Stimulated activated CD4-positive, alpha-beta T cell treated with anti-CD3 and anti-CD28 coated beads, TNF-alpha, amount 100 ng/mL, for 48 hours (primary cell): ENCODE measurements at places on chromosomes 13 and 19.

GRCh38 chr19:47631681-47632446 is 22.9 kb downstream of the BICRA start:
- DNase-seq, result no peak

GRCh38 chr13:76754414-76754813 is 131.8 kb downstream of the KCTD12 start:
- no peak for DNase-seq

- no peak for DNase-seq
These were observed 14.1 kb downstream of the NUCB1 start for GRCh38 chr19:48914181-48914580.

DNA sequence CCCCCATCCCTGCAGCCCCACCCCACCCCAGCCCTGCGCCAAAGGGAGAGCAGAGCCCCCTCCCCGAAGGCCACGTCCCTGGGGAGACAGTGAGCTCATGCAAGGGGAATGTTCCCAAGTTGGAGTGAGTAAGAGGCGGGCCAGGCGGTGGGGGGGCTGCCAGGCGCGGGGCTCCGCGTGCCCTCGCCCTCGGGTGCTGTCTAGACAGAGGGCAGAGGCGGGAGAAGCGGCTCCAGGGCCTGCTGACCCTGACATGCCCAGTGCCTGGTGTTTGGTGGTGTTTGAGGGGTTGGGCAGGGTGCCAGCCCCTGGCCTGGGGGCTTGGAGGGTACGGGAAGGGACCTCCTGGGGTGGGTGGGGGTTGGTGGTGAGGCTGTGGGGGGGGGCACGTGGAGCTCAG is 1.0 kb downstream of the FSTL3 start:
- no peak for DNase-seq

DNA sequence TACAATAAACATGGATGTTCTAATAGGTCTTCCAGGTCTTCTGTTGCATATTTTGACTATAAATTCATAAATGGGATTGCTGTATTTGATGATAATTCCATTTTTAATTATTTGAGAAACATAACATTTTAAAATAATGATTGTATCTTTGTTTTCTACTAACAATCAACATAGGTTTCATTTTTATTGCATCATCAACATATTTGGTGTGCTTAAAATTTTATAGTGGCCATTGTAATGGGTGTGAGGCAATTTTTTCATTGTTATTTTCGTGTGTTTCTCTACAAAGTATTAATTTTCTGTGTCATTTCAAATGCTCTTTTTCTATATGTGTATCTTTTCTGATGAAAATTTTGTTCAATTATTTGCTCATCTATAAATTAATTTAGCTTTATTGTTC is 13.2 kb downstream of the ZNF493 start:
- no peak for DNase-seq

GRCh38 chr19:43553656-43554055 is 20.7 kb downstream of the ZNF575 start:
- DNase-seq, result no peak

DNA sequence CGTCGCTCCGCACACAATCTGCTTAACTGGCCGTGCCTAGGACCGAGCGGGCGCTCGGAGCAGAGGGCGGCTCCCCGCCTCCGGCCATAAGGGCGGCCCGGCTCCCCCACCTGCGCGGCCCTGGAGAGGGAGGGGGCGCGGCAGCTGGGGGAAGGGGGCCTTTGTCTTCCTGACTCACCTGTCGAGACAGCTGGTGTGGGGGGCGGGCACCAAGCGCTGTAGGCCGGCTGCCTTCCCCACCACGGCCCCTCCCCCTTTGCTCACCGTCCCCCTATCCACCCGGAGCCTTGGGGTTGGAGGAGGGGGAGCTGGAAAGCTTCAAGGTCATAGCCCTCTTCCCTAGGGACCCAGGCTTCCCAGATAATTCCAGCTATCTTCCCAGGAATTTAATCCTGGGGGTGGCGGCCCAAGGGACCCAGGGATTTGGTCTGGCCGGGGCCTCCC is 1.2 kb downstream of the VASP start:
- no peak for DNase-seq

DNA sequence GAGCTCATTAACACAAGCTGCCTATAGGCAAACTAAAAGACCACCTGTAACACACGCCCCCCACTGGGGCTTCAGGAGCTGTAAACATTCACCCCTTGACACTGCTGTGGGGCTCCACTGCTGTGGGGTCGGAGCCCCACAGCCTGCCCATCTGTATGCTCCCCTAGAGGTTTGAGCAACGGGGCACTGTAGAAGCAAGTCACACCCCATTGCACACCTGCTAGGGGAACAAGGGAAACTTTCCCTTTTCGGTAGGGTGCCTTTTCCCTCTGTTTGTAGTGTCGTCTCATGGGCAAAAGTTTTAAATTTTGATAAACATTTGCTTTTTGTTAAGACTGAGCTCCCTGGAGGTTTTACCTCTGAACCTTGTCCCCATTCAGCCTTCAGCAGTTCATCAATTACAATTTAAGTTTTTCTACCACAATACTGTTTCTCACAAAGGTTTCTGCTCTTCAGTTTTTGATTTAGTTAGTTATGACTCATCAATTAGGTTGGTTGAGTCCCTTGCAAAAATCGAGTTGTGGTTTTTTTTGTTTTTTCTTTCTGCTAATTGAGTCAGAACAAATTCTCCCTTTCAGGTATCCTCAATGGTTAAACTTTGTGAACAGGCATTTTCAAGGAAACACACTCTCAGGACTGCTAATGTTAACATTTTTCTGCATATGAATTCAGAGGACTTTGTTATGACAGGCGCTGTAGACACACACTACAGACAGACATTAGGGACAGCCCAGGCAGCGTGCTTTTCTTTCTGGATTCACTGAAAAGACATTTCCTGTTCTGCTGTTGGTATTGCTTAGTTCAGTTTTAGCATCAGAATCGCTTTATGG is 35.1 kb downstream of the ZNF433 start:
- DNase-seq, result no peak

DNA sequence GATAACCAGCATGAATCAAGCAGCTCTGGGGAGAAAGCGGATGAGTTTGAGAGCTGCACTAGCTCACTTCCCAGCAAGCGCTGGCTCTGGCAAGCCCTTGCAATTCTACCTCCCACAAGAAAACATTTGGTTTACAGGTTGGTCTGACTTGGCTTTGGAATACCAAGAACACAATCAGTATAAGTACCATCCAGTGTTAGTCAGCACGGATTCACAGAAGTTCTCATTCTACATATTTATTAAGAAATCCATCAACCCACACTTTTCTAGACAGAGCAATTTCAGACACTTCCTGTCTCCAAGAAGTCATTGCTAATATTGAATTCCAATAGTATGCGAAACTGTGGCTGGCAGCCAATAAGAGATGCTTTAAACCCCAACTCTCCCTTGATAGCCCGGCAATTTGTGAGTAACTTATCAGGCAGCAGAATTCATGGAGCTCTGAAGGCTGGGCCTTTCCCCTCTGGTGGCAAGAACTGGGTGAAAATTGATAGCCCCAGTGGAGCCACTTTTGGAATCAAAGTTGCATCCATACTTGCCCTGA is 59.4 kb upstream of the WASF3 start:
- no peak for DNase-seq

- DNase-seq, result no peak
These were observed 7.5 kb upstream of the C5AR2 start for GRCh38 chr19:47324502-47324901.

DNA sequence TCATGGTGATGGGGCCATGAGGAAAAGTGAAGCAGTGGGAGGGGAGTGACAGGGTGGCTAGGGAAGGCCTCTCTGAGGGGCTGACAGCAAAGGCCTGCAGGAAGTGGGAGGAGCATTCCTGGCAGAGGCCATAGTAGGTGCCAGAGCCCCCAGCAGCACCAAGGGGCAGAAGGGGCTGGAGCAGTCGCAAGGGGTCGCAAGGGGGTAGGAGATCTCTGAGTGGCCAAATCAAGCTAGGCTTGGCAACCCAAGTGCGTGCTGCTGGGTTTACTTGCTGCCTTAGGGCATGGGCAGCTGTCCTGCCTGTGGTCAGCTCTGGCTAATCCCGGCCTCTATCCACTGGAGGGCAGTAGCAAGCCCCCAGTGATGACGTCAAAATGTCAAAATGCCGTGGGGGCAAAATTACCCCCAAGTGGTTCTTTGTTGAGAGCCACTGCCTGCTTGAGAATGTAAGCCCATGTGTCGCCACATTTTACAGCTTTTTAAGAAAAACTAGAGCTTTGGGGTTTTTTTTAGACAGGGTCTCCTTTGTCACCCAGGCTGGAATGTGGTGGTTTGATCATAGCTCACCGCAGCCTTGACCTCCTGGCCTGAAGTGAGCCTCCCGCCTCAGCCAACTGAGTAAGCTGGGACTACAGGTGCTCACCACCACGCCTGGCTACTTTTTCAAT is 11.8 kb downstream of the CCDC97 start:
- no peak for DNase-seq

DNA sequence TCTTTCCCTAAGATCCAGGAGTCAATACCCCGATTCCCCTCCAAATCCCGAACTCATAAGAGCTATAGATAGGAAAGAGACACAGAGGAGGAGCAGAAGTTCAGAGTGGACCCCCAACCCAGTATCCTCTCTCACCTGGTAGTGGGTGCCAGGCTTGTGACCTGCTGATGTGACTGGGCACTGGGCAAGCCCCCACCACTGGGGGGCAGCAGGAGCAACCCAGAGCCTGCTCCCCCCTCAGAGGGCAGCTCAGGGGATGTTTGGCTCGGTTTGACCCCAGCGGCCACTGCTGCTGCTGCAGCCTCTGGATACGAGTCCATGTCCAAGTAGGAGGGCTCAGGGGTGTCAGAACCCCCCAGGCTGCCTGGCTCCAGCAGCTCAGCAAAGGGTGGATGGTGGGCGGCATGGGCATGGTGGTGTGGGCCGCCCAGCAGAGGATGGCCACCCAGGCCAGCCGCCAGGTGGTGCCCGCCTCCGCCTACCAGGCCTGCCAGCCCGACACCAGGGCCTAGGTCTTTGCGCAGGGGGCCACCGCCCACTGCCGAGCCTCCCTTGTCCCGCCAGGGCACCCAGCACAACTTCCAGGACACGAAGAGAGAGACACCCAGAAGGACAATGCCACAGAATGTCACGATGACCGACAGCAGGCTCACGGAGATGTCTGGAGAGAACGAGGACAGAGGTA is 7.4 kb downstream of the SYT3 start:
- DNase-seq, result no peak

- peak; percentile 9 for DNase-seq
These were observed 32.2 kb downstream of the GP6 start for GRCh38 chr19:55005684-55006488.

DNA sequence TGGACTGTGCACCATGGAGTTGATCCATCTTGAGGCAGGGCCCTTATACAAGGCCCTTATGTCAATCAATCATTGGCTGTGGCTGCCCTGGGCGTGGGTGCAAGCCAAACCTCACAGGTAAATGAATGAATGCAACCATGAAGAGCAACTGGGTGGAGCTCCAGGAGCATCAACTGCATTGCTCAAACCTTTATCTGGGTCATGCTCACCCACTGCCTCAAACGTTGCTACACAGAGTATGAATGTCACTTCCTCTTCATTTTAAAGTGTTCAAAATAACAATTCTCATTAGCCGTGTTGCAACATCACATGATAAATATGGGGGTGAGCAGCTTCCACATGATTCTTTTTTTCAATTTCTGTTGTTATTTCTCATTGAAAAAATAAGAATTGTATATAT is 6.4 kb upstream of the ZNF333 start:
- no peak for DNase-seq

DNA sequence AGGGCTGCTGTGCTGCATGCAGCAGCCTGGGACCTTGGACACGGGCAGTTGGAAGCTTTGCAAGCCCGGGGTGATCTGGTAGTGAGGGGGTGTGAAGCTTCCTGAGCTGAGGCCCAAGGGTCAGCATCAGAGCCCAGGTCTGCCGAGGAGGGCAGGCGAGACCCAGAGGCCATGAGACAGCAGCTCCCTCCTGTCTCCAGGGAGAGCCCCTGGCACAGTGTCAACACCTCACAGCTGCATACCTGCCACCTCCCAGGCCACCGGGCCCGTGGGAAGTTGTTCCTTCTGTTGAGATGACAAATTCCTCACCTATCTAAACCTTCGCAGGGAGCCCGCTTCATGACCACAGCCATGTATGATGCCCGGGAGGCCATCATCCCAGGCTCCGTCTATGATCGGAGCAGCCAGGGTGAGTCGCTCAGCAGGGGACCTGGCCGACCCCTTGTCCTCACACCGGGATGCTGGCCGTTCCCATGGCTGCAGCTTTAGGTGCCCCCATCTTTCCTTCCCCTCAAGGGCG is 32.1 kb downstream of the CERS1 start:
- no peak for DNase-seq

DNA sequence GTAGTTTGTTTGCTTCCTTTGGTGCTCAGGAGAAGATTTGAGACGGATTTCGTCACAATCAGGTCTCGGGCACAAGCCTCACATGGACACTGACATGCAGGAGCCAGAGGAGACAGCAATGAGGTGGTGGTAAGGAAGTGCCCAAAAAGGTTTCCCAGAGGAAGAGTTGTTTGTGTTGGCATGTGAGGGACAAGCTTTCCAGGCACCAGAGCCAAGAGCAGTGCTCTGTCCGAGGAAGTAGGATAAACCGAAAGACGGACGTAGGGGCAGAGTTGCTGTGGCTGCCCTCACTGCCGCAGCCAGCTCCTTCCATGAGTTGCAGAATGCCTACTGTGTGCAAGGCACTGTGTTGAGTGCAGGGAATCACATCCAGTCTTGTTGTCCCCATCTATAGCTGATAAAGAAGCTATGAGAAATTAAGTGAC is 27.7 kb downstream of the SAE1 start:
- no peak for DNase-seq

GRCh38 chr13:29589967-29590366 is 5.5 kb downstream of the SLC7A1 start:
- no peak for DNase-seq

- no peak for DNase-seq
These were observed 190.9 kb downstream of the KLF12 start for GRCh38 chr13:73943137-73943964.

- DNase-seq, result no peak
These were observed 1163.0 kb downstream of the DIAPH3 start for GRCh38 chr13:59000770-59001169.

DNA sequence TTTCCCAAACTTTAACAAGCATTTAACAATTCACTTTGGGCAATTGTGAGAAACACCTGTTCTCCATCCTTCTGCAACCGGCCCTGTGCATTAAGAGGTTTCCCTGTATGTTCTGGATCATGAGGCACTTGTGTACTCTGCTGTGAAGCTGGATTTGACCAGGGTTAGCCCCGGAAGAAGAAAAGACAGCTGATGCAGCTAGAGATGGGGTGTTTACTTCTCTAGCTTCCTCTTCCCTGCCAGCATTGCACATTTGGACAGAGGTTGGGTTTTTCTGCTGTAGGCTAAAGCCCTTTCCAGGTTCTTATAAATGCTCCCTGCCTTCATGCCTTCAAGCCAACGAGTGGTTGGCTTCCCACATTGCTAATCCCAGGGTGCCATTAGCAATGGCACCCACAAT is 20.9 kb downstream of the MBD3L2B start:
- DNase-seq, result no peak

- DNase-seq, result no peak
These were observed 65.1 kb downstream of the KCNRG start for GRCh38 chr13:50080203-50080910.

GRCh38 chr19:48715681-48716171 is 3.8 kb downstream of the MAMSTR start:
- no peak for DNase-seq
